Myocyte (in vitro differentiated cells): ENCODE measurements at places on chromosomes 3 and 15. TPM values are rescaled to one million over a fixed set of nuclear protein-coding genes. Genes with fewer than 3 reads are reported as not detected.
A peak's percentile ranks its signal among the peaks of the same experiment; 100 is the strongest.

ANKDD1A gene
- total RNA-seq = 2.5 and 4.6 TPM in 2 replicates

MTFMT gene
- total RNA-seq = 24.8 and 30.2 TPM in 2 replicates

GRCh38 chr3:113096188-113096892 lies 105.6 kb downstream of the GTPBP8 start:
- no peak for DNase-seq

PKM gene
- 2,359 and 2,583 TPM in 2 replicates for total RNA-seq

DNA sequence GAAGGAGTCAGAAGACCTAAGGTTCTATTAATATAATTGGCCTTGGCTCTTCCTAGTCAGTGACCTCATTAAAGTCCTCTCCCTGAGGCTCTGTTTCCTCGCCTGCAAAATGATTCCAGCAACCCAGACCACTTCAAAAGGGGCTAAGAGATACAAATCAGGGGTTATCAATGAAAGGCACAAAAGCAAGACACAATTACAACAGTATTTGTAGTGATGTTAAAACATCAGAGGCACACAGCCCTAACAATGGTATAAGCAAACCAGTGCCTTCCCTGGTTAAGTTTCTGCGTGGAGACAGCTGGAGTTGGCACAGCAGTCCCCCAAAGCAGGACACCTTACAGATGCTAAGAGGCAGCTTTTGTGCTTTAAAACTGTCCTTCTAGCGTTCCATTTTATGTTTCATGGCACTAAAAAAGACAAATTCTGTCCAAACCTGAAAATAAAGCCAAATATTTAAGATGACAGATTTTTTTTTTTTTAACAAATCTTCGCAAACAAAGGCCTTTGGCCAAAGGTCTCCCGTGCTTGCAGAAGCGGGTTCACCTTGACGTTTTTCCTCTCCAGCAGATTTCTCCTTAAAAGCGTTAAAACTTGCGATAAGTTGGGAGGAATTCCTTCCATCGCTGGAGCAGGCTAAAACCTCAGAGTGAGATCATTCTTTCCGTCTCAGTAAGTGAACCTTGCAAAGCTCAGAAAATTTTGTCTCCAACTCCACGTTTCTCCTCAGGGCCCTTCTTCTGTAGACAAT lies 999 bp downstream of the ZNF280D start:
- DNase-seq = peak; percentile 53

GRCh38 chr15:80495401-80495942 lies 91.3 kb downstream of the ARNT2 start:
- DNase-seq = no peak

CCDC9B gene
- total RNA-seq = 30.1 and 41.6 TPM in 2 replicates

DNA sequence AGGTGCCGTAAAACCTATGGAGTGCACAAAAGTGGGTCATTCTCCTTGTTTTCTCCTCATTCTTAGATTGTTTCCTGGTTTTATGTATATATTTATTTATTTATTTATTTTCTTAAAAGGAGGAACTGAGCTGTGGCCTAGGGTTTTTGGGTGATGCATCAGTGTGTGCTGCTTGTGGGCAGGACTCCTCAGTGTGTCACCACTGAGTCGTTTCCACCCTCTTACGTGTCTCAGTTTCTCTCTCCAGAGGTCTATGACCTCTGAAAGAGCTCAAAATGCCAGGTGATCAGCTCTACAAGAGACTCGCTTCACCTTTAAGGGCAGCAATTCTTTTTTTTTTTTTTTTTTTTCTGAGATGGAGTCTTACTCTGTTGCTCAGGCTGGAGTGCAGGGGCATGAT lies 72.9 kb downstream of the CD200 start:
- no peak for DNase-seq

GRCh38 chr3:101615525-101615924 lies 41.5 kb downstream of the PCNP start:
- DNase-seq = no peak

DNA sequence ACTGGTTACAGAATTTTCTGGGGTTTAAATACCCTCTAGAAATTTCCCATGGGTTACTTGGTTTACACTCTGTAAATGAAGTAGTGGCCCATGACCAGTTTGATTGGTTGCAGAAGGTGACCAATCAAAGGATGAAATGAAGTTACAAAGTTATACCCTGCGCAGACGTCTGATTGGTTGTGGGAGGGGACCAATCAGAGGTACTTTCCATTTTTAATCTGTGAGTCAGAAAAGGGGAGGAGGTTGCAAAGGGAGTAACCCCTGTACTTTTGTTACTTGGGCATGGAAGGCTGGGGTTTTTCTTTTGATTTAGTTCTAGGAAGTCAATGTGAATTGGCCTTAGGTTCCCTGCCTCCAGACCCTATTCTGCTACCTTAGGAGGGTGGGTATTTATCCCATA lies 18.7 kb upstream of the APH1B start:
- no peak for DNase-seq

SLC51A gene
- total RNA-seq = not detected in 2 replicates

- no peak for DNase-seq
Observed at GRCh38 chr3:136093771-136094170, 102.4 kb downstream of the MSL2 start.

DNA sequence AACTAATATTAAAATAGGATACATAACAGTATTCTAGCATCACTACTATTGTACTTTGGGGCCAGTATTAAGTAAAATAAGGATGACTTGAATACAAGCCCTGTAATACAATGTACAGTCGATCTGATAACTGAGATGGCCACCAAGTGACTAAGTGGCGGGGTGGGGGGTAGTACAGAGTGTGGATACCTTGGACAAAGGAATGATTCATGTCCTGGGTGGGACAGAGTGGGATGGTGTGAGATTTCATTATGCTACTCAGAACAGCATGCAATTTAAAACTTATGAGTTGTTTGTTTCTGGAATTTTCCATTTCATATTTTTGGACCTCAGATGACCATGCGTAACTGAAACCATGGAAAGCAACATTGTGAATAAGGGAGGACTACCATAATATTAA lies 46.0 kb downstream of the SLC7A14 start:
- DNase-seq = no peak

GRCh38 chr15:47477341-47477740 lies 240.0 kb upstream of the SEMA6D start:
- DNase-seq = no peak

DNA sequence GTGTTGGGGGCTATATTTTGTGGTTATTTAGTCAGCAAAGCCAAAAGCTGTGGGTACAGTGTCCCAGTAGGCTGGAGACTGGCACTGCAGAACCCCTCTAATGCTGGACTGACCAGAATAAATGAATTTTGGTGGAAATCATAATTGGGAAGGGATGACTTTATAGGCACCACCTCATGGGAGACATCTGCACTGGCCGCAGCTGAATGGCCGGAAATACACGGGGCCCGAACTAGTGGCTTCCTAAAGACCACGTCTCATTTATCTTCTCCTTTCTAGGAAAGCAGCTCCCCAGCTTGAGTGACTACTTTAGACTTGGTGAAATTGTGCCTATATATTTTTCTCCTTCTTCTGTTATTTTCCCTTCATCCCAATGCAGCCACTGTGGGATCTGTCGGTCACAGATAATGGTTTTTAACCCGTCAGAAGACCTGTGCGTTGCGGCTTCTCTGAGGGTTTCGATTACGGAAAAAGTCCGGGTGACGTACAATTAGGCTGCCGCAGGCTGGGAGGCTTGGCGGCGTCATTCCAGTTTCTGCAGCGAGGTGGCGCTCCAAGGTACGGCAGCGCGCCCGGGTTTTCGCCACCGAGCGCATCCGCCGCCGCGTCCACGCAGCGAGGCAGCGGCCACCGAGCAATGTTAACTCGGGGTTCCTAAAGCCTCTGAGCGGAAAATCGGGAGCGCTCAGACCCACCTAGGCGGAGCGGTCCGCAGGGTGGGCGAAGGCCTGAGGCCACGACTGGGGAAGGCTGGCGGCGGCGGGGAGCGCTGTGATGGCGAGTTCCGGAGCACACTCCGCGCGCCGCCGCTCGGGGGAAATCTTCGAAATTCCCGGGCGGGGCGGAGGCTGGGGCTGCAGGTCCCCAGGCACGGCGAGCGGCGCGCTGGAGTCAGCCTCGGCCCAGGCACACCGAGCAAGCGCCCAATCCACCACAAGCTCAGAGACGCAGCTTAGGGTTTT lies 26.3 kb downstream of the NR2F2 start:
- DNase-seq = peak; percentile 87

PATL2 gene
- 0.19 and 0.73 TPM in 2 replicates for total RNA-seq

KBTBD12 gene
- total RNA-seq = 0.05 and 0.64 TPM in 2 replicates

GPR27 gene
- total RNA-seq = not detected in 2 replicates

- no peak for DNase-seq
Observed at GRCh38 chr3:72101494-72101893, 316.5 kb upstream of the PROK2 start.

DNA sequence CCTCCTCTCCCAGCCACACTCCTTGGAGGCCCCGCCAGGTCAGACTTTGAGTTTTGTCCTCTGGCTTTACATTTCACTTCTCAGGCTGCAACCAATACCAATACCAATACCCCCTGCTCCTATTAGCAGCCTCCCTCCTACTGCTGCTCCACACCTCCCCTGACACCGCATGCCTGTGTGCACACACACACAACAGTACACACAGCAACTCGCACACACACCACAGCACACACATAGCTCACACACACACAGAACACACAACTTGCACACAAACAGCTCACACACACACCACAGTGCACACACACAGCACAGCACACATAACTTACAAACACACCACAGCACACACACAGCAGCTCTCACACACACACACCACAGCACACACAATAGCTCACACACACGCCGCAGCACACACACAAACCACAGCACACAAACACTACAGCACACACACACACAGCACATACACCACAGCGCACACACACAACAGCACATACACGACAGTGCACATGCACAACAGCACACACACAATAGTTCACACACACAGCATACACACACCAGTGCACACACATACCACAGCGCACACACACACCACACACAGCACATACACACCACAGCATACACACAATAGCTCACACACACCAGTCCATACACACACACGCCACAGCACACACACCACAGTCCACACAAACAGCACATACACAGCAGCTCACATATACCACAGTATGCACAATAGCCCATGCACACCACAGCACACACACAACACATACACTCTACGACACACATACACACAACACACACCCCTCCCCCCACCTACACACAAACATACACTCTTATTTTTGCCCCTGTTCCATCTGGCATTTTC lies 204.7 kb downstream of the UACA start:
- no peak for DNase-seq

GRCh38 chr3:43879166-43879565 lies 188.4 kb downstream of the ABHD5 start:
- DNase-seq = peak; percentile 24

BOC gene
- 10.7 and 22.8 TPM in 2 replicates for total RNA-seq
